CD4-positive, alpha-beta T cell treated with Interleukin-15 for 4 hours (primary cell): ENCODE measurements at places on chromosomes 4 and X.

DNA sequence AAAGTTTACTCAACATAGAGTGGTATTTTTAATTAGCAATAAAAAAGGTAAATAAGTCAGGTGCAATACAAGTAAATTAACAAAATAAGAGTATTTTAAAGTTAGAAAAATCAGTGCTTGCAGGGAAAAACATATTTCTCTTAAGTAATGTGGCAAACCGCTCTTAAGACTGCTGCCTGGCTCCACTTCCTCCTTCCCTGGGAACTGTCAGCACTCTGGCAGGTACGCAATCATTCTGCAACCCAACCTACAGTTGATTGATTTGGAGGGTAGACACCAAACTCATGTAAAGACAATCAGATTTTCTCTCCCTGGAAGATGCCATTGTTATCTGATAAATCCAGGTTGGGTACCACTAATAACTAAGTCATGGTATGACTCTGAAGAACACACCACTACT is 63.9 kb downstream of the PPP3CA start:
- no peak for DNase-seq

GRCh38 chr4:184024637-184025036 is 119.5 kb downstream of the STOX2 start:
- DNase-seq = no peak

DNA sequence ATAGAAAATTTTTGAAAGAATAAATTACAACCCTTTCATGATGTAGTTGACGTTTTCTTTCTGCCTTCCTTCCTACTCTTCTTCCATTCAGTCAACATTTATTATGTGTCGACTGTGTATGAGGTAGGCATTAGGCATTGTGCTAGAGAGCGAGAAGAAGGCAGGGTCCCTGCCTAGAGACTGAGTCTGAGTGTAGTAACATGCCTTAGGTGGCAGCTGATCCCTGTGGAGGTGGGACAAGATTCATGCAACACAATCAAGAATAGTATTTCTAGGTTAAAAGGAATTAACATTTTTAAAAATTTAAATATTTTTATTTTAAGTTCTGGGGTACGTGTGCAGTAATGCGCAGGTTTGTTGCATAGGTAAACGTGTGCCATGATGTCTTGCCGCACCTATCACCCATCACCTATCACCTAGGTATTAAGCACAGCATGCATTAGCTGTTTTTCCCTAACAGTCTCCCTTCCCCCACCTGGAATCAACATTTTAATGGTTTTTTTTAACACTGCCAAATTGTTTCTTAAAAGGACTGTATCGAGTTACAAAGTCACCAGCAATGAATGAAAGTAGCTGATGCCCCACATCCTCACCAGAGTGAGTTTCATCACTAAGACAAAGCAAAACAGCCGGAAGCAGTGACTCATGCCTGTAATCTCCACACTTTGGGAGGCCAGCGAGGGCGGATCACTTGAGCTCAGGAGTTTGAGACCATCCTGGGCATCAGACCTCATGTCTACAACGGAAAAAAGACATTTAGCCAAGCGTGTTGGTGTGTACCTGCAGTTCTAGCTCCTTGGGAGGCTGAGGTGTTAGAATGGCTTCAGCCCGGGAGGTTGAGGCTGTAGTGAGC is 84.0 kb downstream of the WWC2 start:
- DNase-seq = peak; percentile 14

- no peak for DNase-seq
Measured at GRCh38 chrX:153827016-153827415, 3.3 kb downstream of the PDZD4 start.

- DNase-seq = peak; percentile 33
Measured at GRCh38 chrX:41759817-41760216, 35.8 kb downstream of the GPR82 start.

DNA sequence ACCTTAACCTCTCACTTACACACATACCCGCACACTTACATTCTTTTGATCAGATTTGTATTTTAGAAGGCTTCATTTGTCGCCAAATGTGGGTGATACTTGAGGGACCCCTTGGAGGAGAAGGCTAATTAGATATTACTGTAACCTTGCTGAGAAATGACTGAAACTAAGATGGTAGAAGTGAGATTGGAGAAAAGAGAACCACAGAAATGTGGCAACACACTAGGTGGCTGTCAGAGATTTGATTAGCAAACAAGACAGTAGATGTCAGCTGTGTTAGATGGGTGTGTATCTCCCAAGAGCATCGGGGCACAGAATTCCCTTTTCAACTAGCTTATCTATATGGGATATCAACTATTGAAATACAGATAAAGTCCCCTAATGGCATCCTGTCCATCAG is 149.3 kb upstream of the FABP2 start:
- DNase-seq = no peak

DNA sequence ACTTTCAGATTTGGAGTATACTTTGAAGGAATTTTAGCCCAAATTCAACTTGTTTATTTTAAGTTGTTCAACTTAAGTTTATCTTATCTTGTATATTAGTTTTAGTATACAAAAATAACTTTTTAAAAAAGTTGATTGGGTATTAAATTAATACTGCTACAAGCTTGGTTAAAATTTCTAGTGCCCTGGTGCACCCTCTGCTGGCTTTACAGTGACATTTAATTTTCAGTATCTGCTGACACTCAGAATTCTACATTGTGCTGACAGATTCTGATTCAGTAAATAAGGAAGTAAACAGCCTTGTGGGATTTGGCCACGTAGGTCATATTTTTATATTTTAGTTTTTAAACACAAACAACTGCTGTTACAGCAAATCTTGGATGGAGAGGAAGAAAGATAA is 2.9 kb downstream of the EDA start:
- peak; percentile 2 for DNase-seq

GRCh38 chrX:43910012-43910411 is 27.8 kb upstream of the MAOB start:
- no peak for DNase-seq

- DNase-seq = no peak
Measured at GRCh38 chrX:153310901-153311300, 10.7 kb downstream of the PNMA6F start.

- no peak for DNase-seq
Measured at GRCh38 chrX:119249891-119250290, 13.8 kb downstream of the PGRMC1 start.

DNA sequence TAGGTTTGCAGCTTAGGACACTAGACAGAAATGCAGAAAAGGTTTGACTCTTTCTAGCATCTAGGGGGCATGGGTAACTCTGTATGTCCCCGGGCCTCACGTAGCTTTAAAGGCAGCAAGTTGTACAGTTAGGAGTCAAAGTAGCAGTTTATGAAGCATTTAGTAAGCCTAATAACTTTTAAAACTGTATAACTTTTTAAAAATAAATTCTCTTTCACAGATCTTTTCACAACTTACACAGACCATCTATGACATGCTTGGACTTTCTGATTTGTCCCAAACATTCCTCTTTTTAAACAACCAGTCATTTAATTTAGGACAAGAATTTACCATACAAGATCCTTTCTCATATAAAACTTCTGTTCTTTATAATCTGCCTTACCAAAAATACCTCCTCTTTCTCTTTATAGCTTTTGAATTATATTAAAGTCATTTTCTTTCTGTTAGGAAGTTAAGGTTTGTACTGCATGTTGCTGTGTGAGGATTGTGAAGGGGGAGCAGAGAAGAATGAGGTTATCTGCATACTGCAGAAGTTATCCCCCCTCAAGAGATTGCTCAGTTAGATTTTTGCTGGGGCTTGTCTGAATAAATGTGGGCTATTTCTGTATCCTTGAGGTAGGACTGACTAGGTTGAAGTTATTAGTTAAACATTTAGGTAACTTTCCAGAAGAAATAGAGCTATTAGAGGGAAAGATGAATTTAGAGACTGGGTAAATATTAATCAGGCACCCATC is 94.3 kb downstream of the CPE start:
- no peak for DNase-seq

DNA sequence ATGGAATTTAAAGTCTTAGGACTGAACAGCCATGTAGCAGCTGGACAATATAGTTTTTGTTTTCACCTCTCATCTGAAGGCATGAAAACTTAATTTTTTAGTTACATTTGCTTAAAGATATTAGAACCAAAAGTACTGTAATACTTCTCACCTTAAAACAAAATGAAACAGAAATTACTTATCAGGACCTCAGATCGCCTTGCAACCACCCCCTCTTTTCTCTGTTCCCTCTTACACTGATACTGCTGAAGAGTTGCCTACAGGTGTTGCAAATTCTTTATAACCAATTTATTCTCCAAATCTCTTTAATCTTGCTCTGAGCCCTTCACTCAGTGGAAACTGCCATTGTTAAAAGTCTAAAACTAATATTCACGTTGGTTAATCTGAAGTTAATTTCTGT is 145.0 kb downstream of the SPCS3 start:
- DNase-seq = no peak

GRCh38 chrX:16137416-16138107 is 14.2 kb downstream of the GRPR start:
- DNase-seq = no peak

DNA sequence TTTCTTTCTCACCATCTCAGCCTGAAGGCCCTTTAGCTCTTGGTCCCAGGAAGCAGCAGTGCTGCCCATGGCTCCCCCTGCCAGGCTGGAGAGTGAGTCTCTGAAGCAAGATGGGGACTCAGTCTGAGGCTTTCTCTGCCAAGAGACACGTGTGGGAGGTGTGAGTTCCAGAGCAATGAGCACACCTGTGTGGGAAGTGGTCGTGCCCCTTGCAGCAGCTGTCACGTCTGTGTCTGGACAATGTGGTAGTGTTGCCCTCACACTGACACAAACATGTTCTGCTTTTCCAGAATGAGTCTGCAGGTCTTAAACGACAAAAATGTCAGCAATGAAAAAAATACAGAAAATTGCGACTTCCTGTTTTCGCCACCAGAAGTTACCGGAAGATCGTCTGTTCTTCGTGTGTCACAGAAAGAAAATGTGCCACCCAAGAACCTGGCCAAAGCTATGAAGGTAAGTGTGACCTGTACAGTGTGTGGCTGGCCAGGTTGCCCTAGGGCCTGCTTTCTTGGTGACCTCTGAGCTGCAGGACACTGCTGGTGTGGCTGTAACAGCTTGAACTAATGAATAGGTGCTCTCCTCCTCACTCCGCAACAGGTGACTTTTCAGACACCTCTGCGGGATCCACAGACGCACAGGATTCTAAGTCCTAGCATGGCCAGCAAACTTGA is 1.9 kb downstream of the TACC3 start:
- DNase-seq = peak; percentile 50

DNA sequence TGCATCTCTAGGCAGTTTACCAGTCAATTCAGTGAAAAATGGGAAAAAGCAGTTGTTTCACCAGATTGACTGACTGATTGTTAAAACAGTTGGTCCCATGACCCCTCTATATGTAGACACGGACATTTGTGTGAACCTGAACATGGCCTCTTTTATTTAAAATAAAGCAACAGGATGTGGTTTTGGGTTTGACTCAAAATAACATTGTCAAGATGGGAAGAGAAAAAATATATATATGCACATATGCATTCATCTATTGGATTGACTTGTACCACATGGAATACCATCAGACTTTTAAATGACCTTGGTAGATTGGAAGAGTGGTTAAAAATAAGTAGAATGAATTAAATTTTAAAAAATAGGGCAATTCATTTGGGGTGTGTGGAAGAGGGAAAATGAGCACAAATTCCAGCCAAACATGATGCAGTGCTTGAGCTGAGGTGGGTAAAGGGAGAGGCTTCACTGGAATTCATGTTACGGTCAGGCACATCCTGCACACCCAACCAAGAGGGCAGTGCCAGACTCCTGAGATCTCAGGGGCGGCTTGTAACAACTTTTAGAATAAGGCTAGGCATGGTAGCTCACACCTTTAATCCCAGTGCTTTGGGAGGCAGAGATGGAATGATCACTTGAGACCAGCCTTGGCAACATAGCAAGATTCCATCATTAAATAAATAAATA is 560.7 kb upstream of the TENM3 start:
- no peak for DNase-seq

DNA sequence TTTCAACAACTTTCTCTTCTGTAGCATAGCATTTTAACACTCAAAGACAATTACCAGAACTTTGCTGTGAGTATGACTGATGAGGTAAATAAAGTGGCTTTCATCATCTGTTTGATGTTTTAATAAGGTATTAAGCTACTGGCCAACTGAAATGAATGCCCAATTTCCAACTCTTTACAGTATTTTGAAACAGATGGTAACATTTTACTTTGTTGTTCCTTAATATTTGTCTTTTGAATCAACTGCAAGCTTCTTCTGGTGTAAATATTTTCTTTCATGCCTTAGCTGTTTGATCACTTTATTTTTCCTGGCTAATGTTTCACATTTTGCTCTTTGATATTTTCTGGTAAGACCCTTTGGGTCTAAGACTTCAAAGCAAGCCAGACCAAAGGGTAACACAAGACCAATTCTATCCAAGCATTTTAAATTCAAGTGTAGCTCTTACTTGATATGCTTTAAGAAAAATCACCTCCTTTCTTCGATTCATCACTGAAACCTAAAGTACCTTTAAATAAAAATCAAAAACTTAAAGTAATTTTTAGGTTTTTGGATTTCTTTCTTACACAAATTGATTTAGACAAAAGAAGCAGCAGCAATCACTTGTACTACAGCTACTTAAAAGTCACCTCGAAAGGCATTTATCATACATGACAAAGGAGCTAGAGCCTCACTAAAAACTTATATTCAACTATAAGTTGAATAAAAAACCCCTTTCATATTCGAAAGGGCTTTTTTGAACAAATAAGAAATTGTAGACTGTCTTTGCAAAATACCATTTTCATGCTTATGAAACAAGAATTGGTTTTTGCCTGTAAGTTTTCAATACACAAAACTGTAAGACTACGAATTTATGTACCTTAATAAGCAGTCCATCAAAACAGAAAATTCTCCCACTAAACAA is 57.6 kb downstream of the TBCK start:
- no peak for DNase-seq

- no peak for DNase-seq
Measured at GRCh38 chr4:53813998-53814397, 222.7 kb upstream of the LNX1 start.

DNA sequence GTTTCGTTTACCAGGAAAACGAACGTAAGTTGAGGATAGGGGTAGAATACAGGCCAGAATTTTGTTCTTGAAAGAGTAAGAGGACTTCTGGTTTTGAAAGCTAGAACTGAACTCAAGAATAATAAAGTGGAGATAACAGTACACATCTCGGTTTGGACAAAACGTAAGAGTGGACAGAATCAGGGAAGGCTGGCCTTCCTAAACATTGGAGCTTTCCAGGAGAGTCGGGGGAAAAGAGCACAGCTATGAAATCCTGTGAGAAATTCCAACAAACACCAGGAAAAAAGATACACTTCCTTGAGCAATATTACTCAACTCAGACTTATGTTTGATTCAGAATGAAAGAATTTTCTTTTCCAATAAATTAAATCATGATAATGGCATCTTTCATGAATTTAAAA is 1.2 kb downstream of the CTSO start:
- no peak for DNase-seq

GRCh38 chr4:18458465-18458864 is 436.9 kb upstream of the LCORL start:
- DNase-seq = no peak

DNA sequence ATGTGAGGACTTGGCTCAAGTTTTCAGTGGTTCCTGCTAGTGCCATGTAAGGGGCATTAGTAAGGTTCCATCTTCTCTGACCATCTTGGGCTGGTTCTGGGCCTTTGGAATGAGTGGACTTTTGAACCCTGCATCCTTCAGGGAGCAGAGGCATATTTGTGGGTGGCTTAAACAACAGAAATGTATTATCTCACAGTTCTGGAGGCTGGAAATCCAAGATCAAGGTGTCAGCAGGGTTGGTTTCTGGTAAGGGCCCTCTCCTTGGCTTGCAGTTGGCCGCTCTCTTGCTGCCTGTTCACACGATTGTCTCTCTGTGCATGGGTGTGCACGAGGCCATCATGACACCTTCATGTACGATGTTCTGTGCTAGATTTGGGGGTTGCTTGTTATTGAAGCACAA is 21.3 kb downstream of the CCKAR start:
- DNase-seq = no peak
